ENCODE measurements at places on chromosomes 1 and 21. TPM values are rescaled to one million over a fixed set of nuclear protein-coding genes. Genes with fewer than 3 reads are reported as not detected.

The NCF2 gene
- total RNA-seq = 0.15 TPM

The TLR5 gene
- not detected for total RNA-seq

The PGBD5 gene
- 1.7 TPM for total RNA-seq

The OPRD1 gene
- under 0.01 TPM for total RNA-seq

The EDARADD gene
- total RNA-seq = under 0.01 TPM

The DUSP12 gene
- total RNA-seq = 44.1 TPM

The BGLAP gene
- not detected for total RNA-seq

The SYT14 gene
- 8.1 TPM for total RNA-seq

The TNFRSF1B gene
- total RNA-seq = 43.0 TPM

The COL9A2 gene
- 7.1 TPM for total RNA-seq

The PSRC1 gene
- total RNA-seq = 13.2 TPM

The KCNJ9 gene
- not detected for total RNA-seq

The CD53 gene
- not detected for total RNA-seq

The MAD2L2 gene
- 44.2 TPM for total RNA-seq

The ATP1A2 gene
- 0.58 TPM for total RNA-seq

The SYTL1 gene
- 0.15 TPM for total RNA-seq

The TNNI3K gene
- total RNA-seq = 1.8 TPM

The PLA2G5 gene
- 6.9 TPM for total RNA-seq

The IFI16 gene
- total RNA-seq = 99.4 TPM

The ARV1 gene
- 20.4 TPM for total RNA-seq

The ZNF648 gene
- not detected for total RNA-seq

The SLC45A3 gene
- 1.5 TPM for total RNA-seq

The CCDC27 gene
- total RNA-seq = not detected

The MTX1 gene
- 44.3 TPM for total RNA-seq

The RGSL1 gene
- not detected for total RNA-seq

The ADGRL4 gene
- 6.9 TPM for total RNA-seq

The SPRR2A gene
- not detected for total RNA-seq

The SLC22A15 gene
- total RNA-seq = 7.6 TPM

The DNM3 gene
- 2.0 TPM for total RNA-seq

The RHD gene
- not detected for total RNA-seq

The PLA2G4A gene
- total RNA-seq = 20.3 TPM

The AKT3 gene
- total RNA-seq = 31.4 TPM

The KIF26B gene
- total RNA-seq = 0.87 TPM

The VSIG8 gene
- total RNA-seq = 0.17 TPM

The SLC35A3 gene
- 33.5 TPM for total RNA-seq

The LRRC3 gene
- 0.66 TPM for total RNA-seq

The LHX8 gene
- under 0.01 TPM for total RNA-seq

The C1orf87 gene
- total RNA-seq = 0.15 TPM
